Mesothelial cell of epicardium (in vitro differentiated cells): ENCODE measurements at places on chromosomes 7 and 10. TPM values are rescaled to one million over a fixed set of nuclear protein-coding genes. Genes with fewer than 3 reads are reported as not detected.
A peak's percentile ranks its signal among the peaks of the same experiment; 100 is the strongest.

Gene LRRC18
- total RNA-seq: not detected in 3 replicates

Gene EPHA1
- total RNA-seq: 23.2 to 28.8 TPM (median 27.3 TPM) in 3 replicates

Gene IKZF1
- 1.7 to 2.5 TPM (median 1.8 TPM) in 3 replicates for total RNA-seq

Gene NPC1L1
- 0.07 to 0.20 TPM in 2 of 3 replicates, not detected in the other for total RNA-seq

Gene OGA
- 162 to 168 TPM (median 165 TPM) in 3 replicates for total RNA-seq

Gene WNT8B
- 0.60 to 0.95 TPM (median 0.69 TPM) in 3 replicates for total RNA-seq

Gene FAM25A
- total RNA-seq: not detected in 3 replicates

Gene GARIN1A
- total RNA-seq: 3.4 to 4.1 TPM (median 3.5 TPM) in 3 replicates

Gene HKDC1
- total RNA-seq: 0.14 TPM in 1 of 3 replicates, not detected in the others

Gene UCN3
- not detected in 3 replicates for total RNA-seq

Gene CLEC5A
- not detected in 3 replicates for total RNA-seq

GRCh38 chr10:49328401-49329145, 29.6 kb downstream of the C10orf71 start:
- no peak for DNase-seq

- no peak for DNase-seq
These were observed 31.3 kb downstream of the CH25H start for GRCh38 chr10:89175816-89176215.

DNA sequence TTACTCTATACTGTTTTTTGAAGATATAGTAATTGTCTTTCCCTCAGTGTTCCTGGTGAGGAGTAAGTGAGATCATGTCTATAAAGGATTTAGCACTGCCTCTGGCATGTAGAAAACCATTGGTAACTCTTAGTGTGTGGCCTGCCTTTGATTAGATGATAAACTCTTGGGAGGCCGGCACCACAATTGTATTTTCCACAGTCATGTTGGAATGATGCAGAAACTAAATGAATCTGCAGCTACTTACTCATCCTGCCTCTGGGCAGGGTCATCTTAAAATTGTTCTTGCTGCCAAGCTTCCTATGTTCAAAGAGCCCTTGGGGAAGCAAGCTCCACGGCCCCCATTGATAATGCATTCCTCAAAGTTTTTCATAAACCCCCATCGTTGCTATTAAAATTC, 204.6 kb downstream of the ANKRD7 start:
- DNase-seq: no peak

DNA sequence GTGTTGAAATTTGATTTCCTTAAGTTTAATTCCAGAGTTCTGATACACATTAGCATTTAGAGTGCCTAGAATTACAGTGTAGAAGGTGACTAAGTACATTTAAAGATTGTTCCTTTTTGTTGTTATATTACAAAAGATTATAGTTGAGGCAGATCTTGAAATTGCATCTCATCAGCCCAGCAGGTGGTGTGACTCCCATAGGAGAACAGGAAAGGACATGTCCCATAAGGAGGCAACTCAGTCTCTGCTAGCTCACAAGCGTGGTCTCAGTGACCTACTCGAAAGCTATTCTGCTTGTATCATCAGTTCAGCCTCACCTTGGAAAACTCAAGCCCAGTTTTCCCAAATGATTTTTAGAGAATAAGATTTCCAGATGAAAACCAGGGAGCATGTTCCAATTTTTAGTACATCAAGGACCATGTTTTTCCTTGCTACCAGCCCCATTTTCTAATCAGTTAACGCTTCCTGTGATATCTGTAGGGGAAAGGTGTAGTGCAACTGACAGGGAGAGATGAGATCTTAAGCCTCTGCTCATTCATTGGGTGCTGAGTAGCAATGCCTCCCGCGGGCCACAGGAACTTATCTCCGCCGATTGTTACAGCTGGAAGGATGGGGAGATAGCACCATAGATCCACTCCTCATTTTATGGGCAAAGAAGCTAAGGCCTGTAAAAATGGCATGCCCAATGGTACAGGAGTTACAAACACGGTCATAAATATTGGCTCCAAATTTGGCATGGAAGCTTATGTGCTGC, 1.1 kb upstream of the GNAI1 start:
- no peak for DNase-seq

- no peak for DNase-seq
These were observed 45.9 kb downstream of the TNS3 start for GRCh38 chr7:47535704-47536628.

GRCh38 chr10:69093933-69094332, 6.0 kb downstream of the SRGN start:
- no peak for DNase-seq

DNA sequence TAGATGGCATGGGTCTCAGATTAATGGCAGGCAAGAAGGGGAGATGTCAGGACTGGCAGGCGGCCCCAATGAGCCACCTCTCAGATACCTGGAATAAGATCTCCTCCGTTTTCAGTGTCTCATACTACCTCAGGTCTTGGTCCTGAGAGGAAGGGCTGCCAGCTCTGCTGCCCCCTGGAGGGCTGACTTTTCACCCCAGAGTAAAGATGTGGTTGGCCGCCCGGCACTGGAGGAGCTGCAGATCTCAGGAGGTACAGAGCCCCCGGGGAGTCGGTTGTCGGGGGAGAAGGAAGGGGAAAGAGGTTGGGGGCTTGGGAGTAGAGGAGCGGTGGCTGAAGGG, 642 bp upstream of the COL13A1 start:
- DNase-seq: no peak

GRCh38 chr7:25805027-25805687, 346.8 kb upstream of the NFE2L3 start:
- DNase-seq: no peak

- no peak for DNase-seq
These were observed 122.3 kb upstream of the CARD11 start for GRCh38 chr7:3165681-3166580.

GRCh38 chr7:77181734-77182133, 17.9 kb downstream of the FGL2 start:
- DNase-seq: no peak

- DNase-seq: no peak
These were observed 30.1 kb downstream of the ENTPD1 start for GRCh38 chr10:95785942-95786669.

GRCh38 chr7:105577251-105577650, 4.0 kb downstream of the EFCAB10 start:
- DNase-seq: no peak

GRCh38 chr10:80136134-80136571, 3.6 kb downstream of the PLAC9 start:
- no peak for DNase-seq

DNA sequence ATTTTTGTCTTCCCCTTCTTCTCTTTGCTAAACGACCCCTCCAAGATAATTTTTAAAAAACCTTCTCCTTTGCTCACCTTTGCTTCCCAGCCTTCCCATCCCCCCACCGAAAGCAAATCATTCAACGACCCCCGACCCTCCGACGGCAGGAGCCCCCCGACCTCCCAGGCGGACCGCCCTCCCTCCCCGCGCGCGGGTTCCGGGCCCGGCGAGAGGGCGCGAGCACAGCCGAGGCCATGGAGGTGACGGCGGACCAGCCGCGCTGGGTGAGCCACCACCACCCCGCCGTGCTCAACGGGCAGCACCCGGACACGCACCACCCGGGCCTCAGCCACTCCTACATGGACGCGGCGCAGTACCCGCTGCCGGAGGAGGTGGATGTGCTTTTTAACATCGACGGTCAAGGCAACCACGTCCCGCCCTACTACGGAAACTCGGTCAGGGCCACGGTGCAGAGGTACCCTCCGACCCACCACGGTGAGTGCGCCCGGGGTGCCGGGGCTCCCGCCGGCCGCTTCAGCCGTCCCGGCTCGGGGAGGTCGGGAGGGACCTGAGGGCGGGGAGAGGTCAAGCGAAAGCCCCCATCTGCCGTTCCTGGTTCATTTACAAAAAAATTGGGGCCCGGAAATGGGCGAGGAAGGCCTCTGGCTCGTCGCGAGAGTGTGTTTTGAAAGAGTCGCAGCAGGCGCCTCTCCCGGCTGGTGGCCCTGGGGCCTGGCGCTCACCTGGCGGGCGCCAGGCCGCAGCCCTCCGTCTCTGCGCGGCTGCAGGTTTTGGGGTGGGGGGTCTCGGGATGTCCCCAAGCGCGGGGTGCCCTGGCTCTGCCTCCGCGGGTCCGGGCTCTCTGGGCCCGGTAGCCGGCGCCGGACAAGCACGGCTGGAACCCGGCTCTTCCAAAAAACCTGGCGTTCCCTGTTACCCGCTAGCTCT, 1.2 kb downstream of the GATA3 start:
- peak; percentile 52 for DNase-seq

- DNase-seq: no peak
These were observed 6.6 kb upstream of the DLX6 start for GRCh38 chr7:96998744-96999143.

DNA sequence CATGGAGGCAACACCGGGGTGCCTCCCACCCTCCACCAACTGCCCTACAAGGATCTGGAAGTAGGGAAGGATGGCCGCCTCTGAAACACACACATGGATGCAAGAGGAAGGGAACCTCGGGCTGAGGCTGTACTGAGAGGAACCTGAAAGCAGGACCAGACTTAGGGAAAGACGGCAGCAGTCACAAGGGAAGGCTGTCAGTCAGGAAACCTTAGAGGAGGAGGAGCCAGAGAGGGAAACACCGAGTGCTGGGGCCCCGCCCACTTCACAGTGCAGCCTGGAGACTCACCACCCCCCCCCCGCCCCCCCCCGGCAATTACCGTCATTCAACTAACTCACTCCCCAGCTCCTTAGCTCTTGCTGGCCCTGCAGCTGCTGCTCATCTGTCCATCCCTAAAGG, 2.5 kb downstream of the CYREN start:
- DNase-seq: no peak

- DNase-seq: no peak
These were observed 6.2 kb downstream of the GIGYF1 start for GRCh38 chr7:100687751-100688300.

DNA sequence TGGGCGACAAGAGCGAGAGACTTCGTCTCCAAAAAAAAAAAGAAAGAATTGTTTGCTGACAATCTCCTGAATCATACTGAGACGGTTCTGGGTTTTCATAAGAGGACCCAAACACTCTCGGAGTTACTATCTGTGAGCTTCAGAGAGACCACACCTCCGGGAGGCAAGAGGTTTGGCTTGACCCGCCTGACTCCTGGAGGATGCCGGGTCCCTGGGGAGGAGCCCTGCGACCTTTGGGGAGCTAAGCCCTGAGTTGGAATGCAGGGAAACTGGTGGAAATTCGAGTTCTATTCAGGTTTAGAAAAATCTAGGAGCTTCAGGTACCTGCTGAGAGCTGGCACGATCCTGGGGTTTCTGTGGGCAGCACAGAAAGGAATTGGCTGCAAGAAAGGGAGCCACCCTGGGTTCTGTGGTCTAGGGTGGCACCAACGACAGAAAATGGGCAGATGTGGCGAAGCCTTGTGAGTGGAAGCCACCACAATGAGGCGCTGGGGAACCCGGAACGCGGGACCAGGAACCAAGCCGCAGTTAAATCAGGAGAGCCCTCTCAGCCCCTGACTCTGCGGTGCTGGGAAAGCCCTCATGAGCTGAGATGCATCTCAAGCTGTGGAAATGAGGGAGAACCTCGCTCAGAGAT, 21.9 kb upstream of the GATAD1 start:
- no peak for DNase-seq

- DNase-seq: no peak
These were observed 35.7 kb downstream of the SLIT1 start for GRCh38 chr10:97150013-97150595.

DNA sequence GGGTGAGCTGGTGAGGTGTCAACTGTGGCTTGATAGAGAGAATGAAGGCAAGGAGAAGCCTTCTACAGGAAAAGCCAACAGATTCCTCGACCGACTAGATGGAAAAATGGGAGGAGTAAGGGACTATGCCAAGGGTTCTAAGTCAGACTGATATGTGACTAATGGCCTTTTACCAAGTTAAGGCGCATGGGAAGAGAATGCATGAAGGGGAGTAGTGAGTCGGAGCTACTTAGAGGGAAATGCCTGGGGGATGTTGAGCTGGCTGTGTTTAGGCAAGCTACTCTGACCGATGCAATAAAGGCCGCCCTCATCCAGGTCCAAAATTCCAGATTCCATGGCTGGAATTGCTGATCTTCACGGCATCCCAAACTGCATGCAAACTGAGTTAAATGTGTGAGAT, 48.2 kb downstream of the APBB1IP start:
- DNase-seq: no peak

DNA sequence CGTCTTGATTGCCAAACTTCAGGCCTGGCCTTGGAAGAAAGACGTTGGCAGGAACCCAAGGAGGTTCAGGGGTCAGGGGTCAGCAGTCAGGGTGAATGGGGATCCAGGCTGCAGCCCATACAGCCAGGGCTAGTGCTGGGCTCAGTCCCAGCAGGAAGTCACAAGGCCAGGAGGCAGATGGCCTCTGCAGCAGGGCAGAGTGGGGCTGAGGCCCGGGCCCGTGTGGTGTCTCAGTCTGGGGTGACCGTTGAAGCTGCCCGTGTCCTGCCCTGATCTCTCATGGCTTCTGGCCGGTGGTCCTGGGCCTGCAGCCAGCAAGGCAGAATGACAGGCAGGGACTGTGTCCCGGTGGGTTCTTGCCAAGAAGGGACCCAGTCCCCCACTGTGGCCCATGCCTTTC, 26.6 kb upstream of the PURB start:
- DNase-seq: no peak

GRCh38 chr7:1432411-1433082, 26.7 kb downstream of the MICALL2 start:
- peak; percentile 67 for DNase-seq

DNA sequence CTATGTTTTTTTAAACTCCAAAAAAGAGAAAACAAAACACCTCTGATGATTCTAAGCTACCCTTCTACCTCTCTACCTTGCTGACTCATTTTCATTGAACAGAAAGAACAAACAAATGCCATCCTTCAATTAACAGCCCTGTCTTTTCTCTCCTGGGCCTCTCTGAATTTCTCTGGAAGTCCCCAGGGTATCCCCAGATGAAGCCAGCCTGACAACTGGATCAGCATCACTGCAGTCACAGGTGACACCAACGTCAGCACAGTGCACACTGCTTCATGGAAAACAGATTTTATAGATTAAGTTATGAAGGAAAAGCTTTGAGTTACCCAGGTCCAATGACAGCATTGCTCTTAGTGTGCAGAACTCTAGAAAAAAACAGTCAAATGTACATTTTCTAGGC, 5.7 kb downstream of the HUS1 start:
- DNase-seq: no peak

DNA sequence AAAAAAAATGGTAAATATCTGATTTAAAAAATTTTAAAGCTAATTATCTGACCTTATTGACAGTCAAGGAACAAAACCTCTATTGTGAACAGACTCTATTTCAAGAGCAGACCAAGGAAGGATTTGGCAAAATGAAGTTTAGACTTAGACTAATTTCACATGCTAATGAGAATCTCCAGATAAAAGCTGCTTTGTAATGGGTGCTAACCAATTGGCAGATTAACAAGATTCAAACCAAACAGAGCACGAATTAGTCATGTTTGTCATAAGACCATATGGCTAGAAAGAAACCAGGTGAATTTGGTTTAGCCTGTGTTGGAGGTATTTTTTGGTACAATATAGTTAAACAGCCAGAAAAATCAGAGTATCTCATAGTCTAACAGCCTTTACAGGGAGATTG, 429.1 kb upstream of the NFE2L3 start:
- DNase-seq: no peak

- no peak for DNase-seq
These were observed 52.7 kb upstream of the DKK1 start for GRCh38 chr10:52261362-52261761.

DNA sequence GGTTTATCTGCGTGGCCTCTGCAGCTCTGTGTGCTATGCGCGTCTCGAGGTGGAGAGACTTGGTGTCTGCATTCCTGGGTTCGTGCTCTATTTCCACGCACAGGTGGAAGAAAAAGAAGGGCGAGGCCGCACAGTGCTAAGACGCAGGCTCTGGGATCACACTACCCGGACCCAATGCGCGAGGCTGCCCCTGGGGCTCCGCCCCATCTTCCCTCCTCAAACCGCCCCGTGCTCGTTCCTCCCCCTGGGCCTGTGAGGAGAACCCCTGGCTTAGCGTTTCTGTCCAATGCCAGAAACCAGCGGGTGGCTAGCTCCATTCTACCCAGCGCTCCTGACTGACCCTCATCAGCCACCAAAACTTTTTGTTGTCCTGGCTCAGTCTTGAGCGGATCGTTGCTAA, 143.1 kb downstream of the DYNC2I1 start:
- no peak for DNase-seq
